ENCODE measurements at places on chromosomes 1 and 21.

DNA sequence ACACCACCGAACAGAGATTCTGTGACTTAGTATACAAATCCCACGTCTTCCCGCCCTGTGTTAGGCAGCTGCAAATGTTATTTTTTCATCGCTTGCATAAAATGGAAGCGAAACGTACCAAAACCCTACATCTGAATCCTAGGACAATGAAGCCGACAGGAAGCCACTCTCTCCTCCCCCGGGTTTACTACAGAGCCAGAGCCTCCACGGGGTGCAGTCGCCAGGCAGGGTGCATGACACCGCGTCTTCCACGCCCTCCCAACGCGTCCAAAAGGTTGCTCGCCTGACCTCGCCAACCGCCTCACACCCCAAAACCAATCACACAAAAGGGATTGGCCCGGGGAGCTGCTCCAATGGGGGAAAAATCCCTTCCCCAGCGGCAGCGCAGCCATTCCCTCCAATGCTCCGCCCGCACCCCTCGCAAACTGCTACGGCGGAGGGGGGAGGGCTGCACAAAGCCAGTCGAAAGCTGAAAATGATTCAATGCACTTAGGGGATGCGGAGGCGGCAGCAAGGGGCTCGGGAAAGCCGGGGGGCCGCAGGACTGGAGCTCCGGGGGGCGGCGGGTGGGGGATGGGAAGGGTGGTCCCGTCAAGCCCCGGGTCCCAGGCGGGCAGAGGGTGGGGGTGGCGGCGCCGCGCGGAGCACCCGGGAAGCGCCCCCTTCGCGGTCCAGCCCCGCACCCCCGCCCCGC is 701 bp downstream of the CEP170 start:
- DNase-seq = peak; percentile 16

DNA sequence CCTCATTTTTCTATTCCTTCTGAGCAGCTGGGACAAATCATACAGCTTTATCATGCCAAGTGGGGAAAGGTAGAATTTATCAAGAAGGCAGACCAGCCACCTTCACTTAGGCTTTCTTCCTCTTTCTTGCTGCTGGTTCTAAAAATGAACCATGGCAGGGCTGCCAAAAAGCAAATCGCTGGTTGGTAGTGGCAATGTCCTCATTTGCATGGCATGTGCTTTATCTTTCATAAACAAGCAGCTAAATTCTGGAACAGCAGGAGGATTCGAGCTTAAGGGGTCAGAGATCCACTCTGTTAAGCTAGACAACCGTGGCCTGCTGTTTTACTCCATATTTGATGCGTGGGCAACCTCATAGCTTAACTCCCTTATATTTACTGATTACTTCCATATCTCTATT is 91.3 kb downstream of the RPE65 start:
- no peak for DNase-seq

DNA sequence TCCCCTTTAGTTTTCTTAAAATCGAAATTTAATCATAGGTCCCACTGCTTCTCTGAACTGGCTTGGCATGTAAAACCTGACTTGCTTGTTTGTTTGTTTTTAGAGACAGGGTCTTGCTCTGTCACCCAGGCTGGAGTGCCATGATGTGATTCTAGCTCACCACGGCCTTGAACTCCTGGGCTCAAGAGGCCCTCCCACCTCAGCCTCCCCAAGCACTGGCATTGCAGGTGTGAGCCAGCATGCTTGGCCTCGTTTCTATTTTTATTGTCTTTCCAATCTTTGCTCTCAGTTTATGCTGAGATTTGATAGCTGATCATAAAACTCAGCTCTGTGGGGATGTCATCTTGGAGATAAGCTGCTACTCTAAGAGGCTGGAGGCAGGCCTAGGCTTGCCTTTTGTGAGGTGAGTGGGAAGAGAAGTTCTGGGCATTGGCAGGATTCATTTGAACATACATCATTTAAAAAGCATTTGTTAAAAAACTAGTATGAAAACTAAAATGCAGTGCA is 51.5 kb upstream of the GCLM start:
- DNase-seq = no peak

GRCh38 chr1:53511933-53512806 is 53.0 kb downstream of the DMRTB1 start:
- DNase-seq = no peak

DNA sequence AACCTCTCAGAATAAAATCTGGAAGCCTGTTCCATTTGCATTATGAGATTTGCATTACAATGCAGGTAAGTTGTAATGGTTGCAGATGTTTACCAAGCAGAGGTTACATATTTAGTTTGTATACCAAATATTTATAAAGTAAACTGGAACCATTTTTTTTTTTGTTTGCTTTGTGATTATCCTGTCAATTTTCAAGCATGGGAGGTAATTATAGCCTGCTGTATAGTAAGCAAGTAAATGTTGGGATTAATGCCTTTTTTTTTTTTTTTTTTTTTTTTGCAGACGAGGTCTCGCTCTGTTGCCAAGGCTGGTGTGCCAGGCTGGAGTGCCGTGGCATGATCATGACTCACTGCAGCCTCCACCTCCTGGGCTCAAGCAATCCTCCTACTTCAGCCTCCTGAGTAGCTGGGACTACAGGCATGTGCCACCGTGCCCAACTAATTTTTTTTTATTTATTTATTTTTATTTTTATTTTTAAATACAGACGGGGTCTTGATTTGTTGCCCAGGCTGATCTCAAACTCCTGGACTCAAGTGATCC is 21.0 kb downstream of the NFYC start:
- DNase-seq = no peak

DNA sequence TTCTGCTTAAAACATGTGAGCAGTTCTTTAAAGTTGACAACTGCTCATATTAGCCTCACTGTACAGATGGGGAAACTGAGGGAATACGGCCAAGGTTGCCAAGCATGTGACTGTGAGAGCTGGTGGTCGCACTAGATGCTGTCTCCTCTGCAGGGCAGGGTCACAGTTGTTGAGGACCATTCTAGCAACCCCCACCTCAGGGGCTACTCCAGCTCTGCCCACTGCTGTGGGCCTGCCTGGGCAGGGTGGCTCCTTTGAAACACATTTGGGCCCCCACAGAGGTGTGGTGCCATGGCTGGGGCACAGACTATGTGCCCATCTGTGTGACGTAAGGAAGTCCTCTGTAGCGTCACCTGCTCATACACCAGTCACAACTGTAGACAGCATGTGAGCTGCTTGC is 779 bp downstream of the THEM5 start:
- DNase-seq = no peak

DNA sequence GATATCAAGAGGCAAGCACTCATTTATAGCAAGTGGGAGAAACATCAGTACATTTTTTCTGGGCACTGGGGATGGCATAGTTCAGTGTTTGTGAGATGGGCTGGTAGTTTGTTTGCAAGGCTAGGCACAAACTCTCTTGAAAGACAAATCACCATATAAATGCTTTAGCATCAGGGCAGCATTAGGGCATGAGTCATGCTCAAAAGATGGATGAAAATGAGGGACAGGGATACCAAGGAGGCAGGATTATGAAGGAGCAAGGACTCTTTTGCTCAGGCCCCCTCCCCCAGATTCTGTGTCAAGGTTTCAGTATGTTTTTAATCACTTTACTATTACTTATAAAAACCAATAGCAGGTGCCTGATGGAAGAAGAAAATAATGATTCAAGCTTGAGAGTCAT is 43.9 kb upstream of the CAMK1G start:
- no peak for DNase-seq

DNA sequence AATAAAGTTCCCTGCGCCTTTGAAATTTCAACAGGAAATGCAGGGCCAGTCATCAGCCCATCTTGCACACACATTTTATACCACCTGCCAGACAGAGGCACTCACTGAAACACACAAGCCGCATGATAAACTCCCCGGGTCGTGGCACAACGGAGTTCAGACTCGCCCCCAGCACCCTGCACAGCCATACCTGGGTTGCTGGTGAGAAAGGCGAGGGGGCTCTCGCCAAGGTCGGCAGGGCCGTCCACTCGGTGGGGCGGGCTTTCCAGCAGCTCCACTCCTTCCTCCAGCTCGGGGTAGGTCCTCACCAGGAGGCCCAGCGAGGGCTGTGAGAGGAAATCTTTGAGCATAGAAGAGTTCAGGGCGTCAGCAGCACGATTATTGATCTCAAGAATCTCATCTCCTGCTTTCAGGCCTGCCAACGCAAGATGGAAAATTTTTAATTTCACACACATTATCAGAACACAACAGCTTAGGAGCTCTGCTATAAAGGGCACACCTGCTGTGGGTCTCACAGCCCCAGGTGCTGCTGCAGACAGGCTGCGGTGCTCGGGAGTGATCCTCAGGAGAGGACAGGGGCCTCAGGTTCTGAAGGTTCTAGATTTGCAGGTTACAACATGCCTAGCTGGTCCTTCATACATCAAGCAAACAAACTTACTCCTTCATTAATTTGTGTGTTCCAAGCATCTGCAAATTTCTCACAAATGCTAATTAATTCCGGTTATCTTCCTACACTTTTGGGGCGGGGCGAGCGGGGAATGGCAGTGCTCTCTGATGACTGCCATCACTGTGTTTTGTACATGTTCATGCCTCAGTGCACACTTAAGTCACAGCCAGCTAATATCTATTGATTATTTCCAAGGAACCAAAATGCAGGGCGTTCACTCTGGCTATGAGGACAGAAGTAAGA is 144.2 kb upstream of the KRTAP19-8 start:
- DNase-seq = no peak

Data from stimulated activated CD8-positive, alpha-beta memory T cell treated with anti-CD3 and anti-CD28 coated beads, Interleukin-7, amount 100 ng/mL, for 1 hour (primary cell).